ENCODE measurements at places on chromosomes 3 and 15.

DNA sequence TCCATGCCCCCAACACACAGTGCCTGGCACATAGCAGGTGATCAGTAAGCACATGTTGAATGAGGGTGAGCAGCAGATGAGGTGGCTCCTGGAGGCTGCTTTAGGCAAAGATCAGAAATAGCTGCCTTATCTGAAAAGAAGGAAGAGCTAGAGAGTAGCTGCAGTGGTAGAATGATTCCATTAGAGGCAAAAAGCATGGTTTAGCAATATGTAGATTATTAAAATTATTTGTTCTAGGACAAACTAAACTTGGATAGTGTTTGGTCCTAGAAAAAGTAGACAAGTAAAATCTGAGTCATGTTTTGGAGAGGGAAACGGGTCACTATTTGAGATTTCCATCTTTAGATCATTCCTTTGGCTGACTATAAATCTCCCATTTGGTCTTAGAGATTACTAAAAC lies 32.1 kb downstream of the KIF7 start:
- DNase-seq = no peak

DNA sequence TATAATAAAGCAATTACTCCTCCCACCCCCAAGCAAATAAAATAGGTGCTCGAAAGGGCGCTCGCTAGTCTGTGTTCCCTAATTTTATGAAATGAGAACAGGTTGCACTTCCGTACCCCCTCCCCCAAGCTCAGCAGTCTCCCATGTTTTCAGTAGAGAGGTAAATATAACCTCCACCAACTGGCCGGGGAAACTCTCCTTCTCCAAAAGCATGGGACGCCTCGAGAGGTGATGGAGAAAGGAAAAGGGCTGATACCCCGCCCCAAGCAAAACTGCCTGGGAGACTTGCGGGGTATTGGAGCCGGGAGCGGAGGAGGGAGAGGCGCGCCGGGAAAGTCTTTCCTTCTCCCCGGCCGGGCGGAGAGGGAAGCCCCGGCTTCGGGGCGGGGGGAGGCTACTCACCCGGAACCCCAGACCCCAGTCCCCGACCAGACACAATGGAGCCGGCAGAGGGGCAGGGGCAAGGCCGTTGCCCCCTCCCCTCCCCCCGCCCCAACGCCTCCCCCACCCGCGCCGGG lies 605 bp downstream of the DCUN1D1 start:
- no peak for DNase-seq

DNA sequence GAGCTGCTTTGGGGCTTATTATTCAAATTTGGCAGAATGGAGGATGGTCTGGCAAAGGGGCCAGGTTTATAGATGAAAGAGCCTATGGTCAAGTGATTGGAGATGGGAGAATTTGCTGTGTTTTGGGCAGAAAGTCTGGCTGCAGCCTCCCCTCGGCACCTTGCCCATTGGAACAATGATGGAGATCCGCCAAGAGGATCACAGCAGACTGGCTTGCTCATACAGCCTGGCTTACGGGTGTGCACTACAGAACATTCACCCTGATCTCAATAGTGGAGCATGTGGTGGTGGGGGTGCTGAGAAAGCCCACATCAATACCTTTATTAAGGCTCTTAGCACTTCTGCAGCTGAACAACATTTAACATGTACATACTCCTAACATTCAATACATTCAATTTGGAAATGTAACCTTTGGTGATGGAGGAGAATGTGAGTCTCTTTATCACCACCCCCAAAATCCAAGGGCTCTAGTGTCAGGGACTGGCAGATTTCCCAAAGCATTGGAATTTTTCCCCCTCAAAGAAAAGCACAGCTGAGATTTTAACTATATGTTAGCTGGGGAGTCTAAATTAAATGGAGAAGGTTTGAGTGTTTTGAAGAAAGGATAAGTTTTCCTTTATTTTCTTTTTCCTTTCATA lies 118.4 kb upstream of the TMC3 start:
- no peak for DNase-seq

- no peak for DNase-seq
Measured at GRCh38 chr3:37498126-37499039, 324.0 kb upstream of the LRRFIP2 start.

DNA sequence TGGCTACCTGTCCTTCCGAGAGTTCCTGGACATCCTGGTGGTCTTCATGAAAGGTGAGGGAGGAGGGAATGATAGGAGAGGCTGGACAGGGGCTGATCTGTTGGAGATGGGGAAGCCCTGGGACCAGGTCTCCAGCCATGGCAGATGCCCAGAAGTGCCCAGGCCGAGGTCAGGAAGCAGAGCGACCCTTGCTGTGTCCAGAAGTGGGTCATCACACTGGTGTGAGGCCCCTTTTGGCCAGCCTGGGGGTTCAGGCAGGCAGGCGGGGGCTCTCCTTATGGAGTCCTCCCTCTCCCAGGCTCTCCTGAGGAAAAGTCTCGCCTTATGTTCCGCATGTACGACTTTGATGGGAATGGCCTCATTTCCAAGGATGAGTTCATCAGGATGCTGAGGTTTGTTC lies 17.8 kb downstream of the DUOX1 start:
- DNase-seq = no peak

DNA sequence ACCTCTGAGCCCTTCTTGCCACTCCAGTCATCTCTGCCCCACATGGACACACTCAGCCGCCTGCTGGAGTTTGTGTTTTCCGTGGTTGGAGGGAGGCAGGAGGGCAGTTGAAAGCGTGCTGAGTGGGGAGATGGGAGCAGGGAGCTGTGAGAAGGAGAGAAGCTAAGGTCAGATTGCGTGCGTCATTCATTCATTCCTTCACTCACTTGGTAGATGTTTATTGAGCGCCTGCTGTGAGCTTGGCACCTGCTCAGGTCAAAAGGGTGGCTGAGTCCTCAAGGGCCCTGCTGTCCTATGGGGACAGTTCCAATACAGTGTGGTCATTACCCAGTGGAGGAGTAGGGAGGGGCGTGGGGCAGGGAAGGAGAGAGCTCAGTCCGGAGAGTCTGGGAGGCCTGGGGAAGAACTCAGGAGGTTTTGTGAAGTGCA lies 23.5 kb downstream of the LIMD1 start:
- no peak for DNase-seq

DNA sequence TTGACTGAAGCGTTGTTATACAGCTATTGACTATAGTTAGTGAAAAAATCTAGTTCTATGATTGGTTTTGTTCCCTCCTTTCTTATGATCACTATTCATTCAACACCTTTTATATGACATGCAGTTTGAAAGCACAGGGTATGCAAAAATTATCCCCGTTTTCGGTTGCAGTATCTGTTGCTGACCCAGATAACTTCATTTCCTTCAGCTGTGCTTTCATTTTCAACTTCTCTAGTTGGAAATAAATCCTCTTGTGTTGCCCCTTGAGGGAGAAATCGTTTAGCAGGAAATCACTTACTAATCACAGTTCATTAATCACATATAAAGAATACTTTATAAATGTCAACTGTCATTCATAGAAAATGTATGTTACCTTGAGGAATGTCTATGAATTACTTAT lies 55.1 kb downstream of the MBNL1 start:
- DNase-seq = no peak

DNA sequence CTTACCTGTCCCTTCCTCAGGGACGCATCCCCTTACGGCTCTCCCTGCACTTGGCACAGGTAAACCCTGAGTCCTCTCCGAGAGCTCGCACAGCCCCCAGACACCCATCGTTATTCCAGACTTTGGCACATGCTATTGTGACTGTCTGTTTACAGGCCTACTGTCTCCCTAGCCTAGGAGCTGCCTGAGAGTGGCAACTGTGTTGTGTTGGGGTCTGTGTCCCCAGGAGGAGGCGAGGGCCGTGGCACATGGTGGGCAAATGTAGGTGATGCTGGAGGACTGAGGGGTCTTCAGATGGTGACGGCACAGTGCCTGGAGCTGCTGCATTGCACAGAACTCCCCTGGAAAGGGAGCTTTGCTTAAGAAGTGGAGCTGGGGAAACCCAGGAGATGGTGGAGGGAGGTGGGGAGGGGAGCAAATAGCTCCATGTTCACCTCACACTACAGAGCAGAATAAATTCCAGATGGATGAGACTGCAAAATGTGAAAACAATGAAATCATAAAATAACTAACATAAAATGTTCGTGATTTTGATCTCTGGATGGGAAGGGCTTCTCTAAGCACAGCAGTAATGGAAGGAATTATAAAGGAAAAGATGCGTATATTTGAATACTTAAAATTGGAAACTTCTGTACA lies 96.5 kb downstream of the SMAD6 start:
- no peak for DNase-seq

DNA sequence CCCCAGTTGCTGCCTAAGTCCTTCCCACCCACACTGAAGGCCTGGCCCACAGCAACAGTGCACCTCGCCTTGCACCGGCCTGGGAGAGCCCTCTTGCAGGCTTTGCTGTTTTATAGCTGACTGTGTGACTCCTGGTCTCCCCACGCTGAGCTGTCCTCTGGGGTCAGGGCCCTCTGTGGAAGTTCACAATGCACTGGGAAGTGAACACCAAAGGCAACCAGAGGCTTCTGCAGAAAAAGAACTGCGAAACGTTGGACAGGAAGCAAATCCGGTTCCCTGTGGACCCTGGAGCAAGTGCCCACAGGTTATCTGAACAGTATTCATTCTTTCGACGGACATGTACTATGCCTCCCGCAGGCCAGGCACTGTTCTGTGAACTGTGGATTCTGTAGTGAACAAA lies 737 bp upstream of the EPHB1 start:
- no peak for DNase-seq

GRCh38 chr3:46663591-46664135 lies 29.8 kb downstream of the ALS2CL start:
- DNase-seq = peak; percentile 33

DNA sequence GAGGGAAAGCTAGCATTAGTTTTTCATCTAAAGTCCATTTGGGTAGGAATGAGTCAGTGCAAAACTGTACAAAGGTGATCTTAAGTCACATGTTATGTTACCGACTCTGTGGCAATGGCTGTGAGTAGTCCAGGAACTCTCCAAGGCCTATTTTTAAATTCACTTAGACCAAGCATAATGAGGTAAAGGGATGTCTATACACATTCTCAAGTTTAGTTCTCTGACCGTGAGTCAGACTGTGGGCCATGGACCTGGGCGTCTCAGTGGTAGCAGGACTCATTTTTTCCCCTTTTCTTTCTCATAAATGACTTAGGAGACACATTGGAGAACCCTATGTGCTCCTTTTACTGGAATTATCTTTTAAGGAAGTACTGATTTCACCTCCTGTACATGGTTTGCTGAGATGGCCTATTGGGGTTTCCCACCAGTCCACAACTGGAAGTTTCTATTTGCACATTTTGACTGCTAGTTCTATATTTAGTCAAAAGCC lies 488.7 kb upstream of the TPRG1 start:
- DNase-seq = no peak

GRCh38 chr15:69513450-69513960 lies 60.9 kb downstream of the RPLP1 start:
- DNase-seq = no peak

- no peak for DNase-seq
Measured at GRCh38 chr15:78209646-78210348, 24.6 kb downstream of the ACSBG1 start.

DNA sequence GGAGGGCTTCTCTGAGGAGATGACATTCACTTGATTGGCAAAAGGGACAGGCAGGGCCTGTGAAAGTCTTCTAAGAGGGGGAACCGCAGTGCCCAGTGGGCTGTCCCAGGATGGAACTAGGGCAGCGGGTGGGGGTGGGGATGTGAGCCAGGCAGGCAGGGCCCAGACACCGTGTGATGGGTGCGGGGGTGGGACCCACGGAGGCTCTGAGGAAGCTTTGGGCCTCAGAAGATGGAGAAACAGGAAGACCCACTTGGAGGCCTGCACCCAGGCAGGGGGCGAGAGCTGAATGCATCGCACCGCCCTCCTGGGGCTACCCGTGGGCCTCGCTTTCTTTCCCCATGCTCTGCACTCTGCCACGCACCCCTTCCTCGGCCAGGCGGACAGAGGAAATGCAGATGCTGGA lies 32.9 kb upstream of the ACAD9 start:
- DNase-seq = no peak

DNA sequence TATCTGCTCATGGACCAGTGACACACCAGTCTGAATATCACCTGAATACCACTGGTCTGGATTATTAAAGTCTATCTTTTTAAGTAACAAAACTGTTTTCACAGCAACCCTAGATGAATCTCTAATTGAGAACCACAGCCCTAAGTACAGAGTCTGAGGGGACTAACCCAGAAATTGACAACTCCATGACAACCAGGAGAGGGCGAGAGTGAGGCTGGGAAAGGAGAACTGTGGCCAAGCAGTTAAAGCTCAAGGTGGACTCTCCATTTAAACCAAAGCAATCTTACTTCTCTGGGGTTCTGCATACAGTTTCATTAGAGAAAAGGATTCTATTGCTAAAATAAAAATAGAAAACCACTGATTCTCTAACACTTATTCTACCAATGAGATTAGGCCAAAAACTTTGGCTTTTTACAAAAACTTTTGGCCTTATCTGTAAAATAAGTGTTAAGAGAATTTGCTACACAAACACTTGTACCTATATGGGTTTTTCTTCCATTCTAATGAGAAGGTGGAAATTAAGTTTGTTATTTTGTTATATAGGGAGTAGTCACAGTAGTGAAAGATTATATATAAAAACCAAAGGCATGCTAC lies 11.4 kb downstream of the NEK10 start:
- DNase-seq = no peak

DNA sequence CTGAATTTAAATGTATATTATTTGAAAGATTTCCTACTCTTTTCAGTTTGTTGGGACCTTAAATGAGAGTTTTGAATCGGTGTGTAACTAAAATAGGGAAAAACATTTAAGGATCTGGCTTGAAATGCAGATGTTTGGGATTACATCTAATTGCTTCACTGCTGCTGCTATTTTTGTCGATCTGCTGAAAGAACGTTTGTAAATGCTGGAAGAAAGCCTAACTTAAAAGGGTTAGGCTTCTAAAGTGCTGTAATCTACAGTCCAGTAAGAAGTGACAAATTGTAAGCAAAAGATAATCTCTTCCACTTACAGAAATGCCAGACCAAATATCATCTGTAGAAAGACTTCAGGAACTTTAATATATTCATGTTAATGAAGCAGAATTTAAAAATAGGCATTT lies 691.6 kb downstream of the ZNF385D start:
- no peak for DNase-seq

- DNase-seq = no peak
Measured at GRCh38 chr3:173799060-173799816, 401.7 kb downstream of the NLGN1 start.

- no peak for DNase-seq
Measured at GRCh38 chr15:78923015-78923414, 21.8 kb downstream of the CTSH start.

DNA sequence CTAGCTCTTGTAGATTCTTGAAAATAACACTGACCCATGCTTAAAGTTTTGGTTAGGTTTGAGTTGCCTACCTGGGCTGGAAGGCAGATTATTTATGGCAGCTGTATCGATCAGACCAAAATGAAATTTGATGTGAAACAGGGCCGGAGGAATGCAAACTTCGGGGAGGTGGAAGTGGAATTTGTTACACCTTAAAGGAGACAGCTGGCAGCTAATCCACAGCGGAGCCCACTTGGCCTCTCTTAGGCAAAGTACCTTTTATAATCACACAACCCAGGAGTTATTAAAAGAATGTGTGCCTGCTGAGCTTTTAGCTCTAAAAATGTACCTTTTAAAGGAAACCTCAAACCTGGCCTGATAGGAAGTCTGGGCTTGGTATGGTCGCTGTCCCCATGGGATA lies 250.9 kb upstream of the TPM1 start:
- DNase-seq = no peak

Measured in right renal pelvis (tissue), 4 donors.